Activated T-helper 1 cell treated with anti-CD3 and anti-CD28 coated beads, Interleukin-12 subunit alpha, Interleukin-12 subunit beta, Interleukin-2, Interleukin-4 antibody, amounts not matched to agents 30 ng/mL and 10 ng/mL and 1 ng/mL, durations not matched to agents 14 hours and 24 hours and 36 hours (primary cell): ENCODE measurements at places on chromosomes 12 and 14. TPM values are rescaled to one million over a fixed set of nuclear protein-coding genes. Genes with fewer than 3 reads are reported as not detected.

DNA sequence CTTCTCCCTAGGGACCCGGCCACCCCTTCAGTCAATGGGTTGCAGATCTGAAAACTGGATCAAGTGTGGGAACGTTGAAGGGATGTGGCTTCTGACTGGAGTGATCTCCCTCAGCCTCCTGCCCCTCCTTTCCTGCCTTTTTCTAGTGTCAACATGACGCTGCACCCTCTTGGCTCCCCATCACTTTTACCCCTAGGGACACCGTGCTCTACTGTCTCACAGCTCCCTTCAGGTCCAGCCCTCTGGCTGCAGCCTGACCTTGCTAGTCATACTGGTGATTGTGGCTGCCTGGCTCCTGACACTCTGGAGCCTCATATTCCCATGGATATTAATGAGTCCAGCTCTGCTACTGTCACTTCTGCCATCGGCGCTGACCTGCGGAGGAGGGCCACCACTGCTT, 51.5 kb upstream of the RASSF3 start:
- no peaks in the 10 kb centered on the region for H3K4me1 ChIP-seq
- H3K4me3 ChIP-seq = no peak overlapping the region
- no peaks in the 10 kb centered on the region for H3K36me3 ChIP-seq

- H3K27ac ChIP-seq = no peak overlapping the region
- H3K4me3 ChIP-seq = no peak overlapping the region
- no peak for DNase-seq
- H3K27me3 ChIP-seq = peaks cover 3% of the 10 kb centered on the region
- peaks cover 5% of the 10 kb centered on the region for H3K36me3 ChIP-seq
These were observed 54.8 kb downstream of the SAMD4A start for GRCh38 chr14:54621686-54622085.

GRCh38 chr14:99063620-99064225, 208.3 kb downstream of the BCL11B start:
- no peaks in the 10 kb centered on the region for H3K36me3 ChIP-seq
- no peak overlapping the region for H3K27ac ChIP-seq
- no peaks in the 10 kb centered on the region for H3K4me1 ChIP-seq

GRCh38 chr12:2666411-2666810, 128.4 kb upstream of the FKBP4 start:
- no peak for DNase-seq
- no peaks in the 10 kb centered on the region for H3K27me3 ChIP-seq
- H3K27ac ChIP-seq = no peak overlapping the region
- H3K4me3 ChIP-seq = no peak overlapping the region
- no peaks in the 10 kb centered on the region for H3K36me3 ChIP-seq
- no peaks in the 10 kb centered on the region for H3K4me1 ChIP-seq

- no peaks in the 10 kb centered on the region for H3K4me1 ChIP-seq
- H3K27me3 ChIP-seq = peaks cover 4% of the 10 kb centered on the region
- H3K4me3 ChIP-seq = no peak overlapping the region
- no peak for DNase-seq
- H3K27ac ChIP-seq = no peak overlapping the region
These were observed 109.6 kb downstream of the PLEKHA5 start for GRCh38 chr12:19239102-19239501.

- H3K4me3 ChIP-seq = no peak overlapping the region
- no peak overlapping the region for H3K27ac ChIP-seq
- H3K36me3 ChIP-seq = no peaks in the 10 kb centered on the region
- H3K4me1 ChIP-seq = no peaks in the 10 kb centered on the region
These were observed 2.8 kb upstream of the TMEM119 start for GRCh38 chr12:108600702-108601007.

DNA sequence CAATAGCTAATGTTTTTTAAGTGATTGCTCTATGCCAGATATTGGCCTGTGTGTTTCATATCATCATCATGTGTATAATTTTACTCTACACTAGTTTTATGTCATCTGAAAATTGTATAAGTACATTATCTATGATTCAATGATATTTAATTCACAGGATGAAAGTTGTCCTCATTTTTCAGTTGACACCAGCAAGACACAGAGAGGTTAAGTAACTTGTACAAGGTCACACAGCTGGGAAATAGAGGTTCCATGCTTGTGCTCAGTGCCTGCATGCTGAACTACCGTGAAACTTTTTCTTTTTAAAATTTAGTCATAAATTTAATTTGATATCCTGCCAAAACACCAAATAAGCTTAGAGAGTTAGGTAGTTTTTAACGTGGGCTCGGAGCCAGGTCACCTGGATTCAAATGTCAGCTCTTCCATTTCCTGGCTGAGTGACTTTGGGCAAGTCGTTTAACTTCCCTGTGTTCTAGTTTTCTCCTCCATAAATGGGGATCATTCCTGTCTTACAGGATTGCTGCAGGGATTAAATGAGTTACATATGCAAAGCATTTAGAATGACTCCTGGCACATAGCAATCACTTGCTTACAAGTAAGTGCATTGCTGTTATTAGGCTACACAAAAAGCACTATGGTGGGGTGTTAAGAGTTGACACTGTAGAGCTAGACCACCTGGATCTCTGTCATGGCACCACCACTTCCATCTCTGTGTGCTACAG, 183.9 kb downstream of the ETV6 start:
- DNase-seq = no peak
- peaks cover 41% of the 10 kb centered on the region for H3K36me3 ChIP-seq
- H3K27me3 ChIP-seq = no peaks in the 10 kb centered on the region

GZMB gene
- total RNA-seq = 6,140 and 6,145 TPM in 2 replicates

DICER1 gene
- total RNA-seq = 76.8 and 87.2 TPM in 2 replicates

LTBP2 gene
- total RNA-seq = 0.05 and 0.24 TPM in 2 replicates
